ENCODE measurements at places on chromosomes 5 and 9. TPM values are rescaled to one million over a fixed set of nuclear protein-coding genes. Genes with fewer than 3 reads are reported as not detected.

PTPDC1 gene
- 11.5 TPM for total RNA-seq

DNA sequence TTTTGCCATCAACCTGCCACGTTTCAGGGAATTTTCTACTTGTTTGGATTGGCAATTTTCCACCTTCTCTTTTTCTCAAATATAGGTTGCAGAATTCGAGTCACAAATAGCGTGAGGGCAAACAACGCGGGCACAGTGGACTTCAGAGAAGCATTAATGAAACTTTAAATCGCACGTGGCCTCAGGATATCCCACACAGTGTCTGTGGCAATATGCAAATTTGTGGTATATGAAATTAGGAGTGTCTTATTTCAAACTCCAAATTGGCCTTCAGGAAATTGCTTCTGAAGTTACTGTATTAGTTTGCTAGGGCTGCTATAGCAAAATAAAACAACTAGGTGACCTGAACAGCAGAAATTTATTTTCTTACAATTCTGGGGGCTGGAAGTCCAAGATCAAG lies 91.2 kb downstream of the MTRR start:
- DNase-seq, result no peak

GRCh38 chr5:87300176-87300575 lies 32.5 kb downstream of the RASA1 start:
- DNase-seq, result peak; percentile 12

SGTB gene
- total RNA-seq, result 12.2 TPM

- peak; percentile 67 for DNase-seq
Measured at GRCh38 chr9:19154135-19154612, 26.9 kb upstream of the PLIN2 start.

ADAMTSL2 gene
- total RNA-seq, result 0.32 TPM

DNA sequence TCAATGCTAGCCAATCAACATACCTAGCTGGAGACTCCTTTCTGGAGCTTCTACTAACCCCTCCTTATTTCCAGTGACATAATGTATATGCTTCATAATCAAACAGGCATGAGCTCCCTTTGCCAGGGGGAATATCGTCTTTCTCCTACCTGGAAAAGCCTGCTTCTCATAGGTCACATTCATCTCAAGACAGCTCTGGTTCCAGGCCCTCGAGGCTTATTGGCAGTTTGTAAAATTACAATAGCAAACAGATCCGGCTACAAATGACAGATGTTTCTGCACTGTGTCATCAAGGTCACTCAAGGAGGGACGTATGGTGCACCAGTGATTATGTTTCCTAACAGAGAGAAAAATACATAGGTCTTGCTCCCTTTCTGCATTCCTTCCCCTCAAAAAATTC lies 140.0 kb downstream of the SAXO1 start:
- no peak for DNase-seq

OR1J2 gene
- total RNA-seq, result not detected

DNA sequence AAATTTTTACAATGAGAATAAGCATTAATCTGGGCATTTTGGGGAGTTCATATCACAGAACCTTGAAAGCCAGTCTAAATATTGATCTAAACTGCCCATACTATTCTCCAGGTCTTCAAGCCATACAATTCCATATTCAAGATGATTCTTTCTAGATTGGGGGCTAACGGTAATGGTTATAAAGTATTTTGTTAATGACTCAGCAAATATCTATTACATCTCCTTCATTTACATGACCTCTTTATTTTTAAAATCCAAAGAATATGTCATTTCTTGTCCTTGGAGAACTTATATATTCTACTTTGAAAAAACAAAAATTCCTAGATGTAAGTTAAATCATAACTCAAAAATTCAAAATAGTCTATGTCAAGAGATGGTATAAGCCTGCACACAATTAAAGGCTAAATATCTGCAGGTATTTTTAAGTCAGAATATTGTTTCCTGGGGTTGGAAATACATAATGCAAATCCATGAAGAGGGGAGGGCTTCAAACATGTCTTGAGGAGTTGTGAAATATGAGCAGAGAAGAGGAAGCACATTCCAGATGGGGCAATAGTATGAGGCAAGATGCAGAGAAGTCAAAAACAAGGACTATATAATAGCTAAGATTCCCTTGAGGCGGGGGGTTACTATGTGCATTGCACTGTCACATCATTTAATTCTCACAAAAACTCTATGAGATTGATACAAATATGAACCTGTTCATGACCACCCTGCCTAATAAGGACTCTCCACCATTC lies 526.4 kb downstream of the NR2F1-AS1 start:
- DNase-seq, result no peak

PNPLA7 gene
- total RNA-seq, result 0.17 TPM

DNA sequence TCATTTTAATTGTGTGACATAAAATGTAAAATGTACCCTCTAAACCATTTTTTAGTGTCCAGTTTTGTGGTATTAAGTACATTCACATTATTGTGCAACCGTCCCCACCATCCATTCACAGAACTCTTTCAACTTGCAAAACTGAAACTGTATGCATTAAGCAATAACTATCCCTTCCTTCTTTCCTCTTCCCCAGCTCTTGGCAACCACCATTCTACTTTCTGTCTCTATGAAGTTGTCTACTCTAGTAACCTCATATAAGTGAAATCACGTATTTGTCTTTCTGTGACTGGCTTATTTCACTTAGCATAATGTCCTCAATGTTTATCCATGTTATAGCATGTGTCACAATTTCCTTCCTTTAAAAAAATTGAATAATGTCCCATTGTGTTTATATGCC lies 142.4 kb downstream of the C9orf152 start:
- no peak for DNase-seq

- no peak for DNase-seq
Measured at GRCh38 chr5:80156156-80156555, 99.7 kb downstream of the SERINC5 start.

GRCh38 chr9:121708768-121709488 lies 57.5 kb downstream of the DAB2IP start:
- DNase-seq, result no peak

GRCh38 chr9:34994260-34994899 lies 4.8 kb downstream of the DNAJB5 start:
- peak; percentile 67 for DNase-seq

- peak; percentile 19 for DNase-seq
Measured at GRCh38 chr5:139961435-139962157, 81.5 kb downstream of the NRG2 start.

- DNase-seq, result peak; percentile 19
Measured at GRCh38 chr9:97802276-97802675, 50.8 kb upstream of the FOXE1 start.

DNA sequence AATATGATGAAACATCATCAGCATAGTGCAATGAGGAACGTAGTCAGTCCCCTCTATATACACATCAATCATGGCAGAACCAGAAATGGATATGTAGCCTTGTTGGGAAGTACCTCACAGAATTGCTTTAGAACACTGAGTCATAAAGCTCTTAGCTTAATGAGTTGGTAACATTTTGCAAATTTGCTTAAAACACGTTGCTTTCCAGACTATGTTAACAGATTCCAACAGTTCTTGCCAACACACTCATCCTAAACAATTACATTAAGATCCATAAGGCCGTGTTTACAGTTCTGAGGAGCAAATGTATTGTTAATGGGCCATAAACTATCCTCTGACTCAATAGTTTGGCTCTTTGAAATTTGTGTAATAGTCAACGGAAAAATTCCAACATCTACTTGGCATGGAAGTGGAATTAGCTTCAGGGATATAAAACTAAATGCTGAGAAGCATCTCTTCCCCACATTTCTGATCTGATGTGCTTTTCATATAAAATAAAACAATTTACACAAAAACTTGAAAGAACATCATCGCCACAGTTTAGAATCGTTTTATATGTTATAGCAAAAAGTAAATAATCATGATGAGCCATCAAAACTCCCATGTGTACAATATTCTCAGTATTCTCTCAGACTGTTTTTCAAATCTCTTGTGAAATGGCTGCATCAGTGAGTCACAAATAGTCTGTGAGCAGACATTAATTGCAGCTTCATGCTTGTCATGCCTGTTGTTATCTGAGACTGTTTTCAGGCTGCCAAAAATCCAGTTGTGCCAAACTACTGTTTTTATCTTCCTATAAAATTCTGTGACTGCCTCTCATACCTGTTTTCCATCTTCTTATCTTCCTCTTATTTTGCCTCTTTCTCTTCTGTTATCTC lies 291.9 kb downstream of the COX7C start:
- DNase-seq, result peak; percentile 50

DNA sequence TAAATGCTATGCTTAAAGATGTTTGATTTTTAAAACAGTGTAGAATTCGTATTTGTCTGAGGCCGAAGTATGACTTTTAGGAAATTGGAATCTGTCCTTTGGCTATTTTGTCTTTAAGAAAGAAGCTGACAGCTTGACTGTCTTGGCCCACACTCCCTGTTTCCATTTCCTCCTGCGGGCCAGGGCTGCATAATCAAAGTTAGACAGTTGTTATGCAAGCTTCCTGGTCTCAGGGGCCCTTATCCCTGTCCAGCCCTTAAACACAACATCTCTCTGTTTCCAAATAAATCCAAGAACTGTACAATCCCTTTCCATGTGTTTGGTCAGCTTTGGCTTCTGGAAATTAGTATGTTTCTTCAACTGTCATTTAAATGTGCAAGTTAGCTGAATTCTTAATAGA lies 54.6 kb upstream of the ECM2 start:
- DNase-seq, result no peak

- DNase-seq, result no peak
Measured at GRCh38 chr5:126757713-126758357, 19.1 kb upstream of the LMNB1 start.

DNA sequence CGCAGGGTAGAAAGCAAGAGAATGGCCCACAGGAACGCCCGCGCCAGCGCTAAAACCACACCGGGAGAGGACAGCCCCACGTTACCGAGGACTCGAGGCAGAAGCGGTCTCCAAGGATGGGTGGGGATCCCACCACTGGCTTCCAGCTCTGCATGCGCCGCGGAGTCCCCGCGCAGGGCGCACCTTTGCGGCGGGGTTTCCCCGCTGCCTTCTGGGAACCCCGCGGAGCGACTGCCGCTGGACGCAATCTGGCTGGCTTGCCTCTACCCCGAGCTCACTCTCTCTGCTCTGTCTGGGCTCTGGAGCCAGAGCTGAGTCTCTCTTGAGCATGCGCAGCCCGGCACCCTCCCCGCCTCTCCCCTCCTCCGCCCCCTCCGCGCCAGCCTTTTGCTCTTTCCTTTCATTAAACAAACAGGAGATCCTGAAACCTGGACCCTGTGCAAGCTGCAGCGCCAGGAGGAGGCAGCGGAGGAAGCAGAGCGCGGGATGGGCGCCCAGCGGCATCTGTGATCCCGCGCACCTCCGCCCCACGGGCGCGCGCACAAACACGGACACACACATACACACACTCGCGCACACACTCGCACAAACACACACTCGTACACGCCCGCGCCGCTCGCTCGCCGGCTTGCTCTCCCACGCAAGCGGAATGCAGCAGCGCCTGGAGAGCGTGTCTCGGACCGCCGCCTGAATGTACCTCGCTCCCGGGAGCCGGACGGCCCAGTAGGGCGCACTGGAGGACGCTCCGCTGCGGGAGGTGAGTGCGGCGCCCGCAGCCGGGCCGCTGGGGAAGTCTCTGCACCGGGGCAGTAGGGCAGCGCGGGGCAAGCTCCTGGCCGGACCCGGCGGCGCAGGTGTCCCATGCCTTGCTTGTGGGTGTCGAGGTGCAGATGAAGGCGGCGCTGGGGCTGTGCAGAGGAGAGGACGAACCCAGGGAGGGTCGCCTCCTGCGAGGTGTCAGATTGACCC lies at the start of gene PLPPR1:
PLPPR1 (plus strand) TSS at position 382 of the 969 bp plus-strand sequence.
- peak; percentile 1 for DNase-seq

GRCh38 chr9:118367383-118367782 lies 663.2 kb downstream of the TLR4 start:
- no peak for DNase-seq

- DNase-seq, result no peak
Measured at GRCh38 chr9:122186777-122187470, 27.2 kb downstream of the MORN5 start.

DNA sequence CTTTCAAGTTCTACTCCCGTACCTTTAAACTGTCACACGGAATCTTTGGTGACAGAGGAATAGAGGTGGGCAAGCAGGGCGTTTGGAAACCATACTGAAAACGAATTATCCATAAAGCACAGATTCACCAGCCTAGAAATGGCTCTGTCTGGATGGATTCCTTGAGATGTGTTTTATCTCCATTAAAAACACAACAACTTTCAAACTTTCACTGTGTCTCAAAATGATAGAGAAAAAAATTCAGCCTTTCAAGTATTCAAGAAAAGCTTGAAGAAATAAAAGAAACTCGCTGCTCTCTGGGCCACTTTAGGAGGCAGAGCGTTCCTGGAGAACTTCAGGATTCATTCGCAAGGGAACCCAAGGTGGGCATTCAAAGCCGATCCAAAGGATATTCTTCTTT lies 589 bp upstream of the THBS4 start:
- DNase-seq, result no peak

DNA sequence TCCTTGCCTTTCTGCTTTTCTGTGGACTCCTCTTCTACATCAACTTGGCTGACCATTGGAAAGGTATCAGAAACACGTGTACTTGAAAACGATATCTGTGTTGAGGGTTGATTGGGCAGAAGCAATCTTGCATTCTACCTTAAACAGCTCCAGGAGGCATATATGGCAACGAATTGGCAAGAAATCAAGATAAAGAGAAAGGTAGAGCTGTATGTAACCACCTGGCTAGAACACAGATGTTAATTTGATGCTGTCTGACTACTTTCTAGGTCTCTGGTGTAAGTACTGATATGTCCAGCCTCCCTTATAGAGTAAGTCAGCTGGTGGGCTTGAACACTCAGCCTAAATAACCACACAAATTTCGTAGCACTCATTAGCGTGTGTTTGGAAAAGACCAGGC lies 1.3 kb downstream of the MAN1B1 start:
- DNase-seq, result no peak

MRPL41 gene
- total RNA-seq, result 66.9 TPM

TMC1 gene
- not detected for total RNA-seq

ANXA2R gene
- total RNA-seq, result 1.7 TPM

DNA sequence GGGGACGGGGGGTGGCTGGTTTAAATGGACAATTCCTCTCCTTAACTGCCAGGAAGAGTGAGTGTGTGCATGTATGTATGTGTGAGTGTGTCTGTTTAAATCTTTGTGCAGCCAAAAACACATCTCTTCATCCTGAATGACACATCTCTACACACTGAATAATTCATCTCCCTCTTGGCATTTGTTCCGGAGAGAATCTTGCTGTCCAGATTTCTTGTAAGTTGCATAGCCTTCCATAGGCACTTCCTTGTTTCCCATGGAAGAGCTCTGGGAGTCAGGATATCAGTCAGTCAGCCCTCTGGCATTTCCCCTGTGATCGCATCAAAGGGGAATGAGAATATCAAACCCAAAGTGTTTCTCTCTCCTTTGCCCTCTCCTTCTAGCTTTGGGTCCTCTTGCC lies 74.7 kb downstream of the WWC1 start:
- DNase-seq, result peak; percentile 32

- DNase-seq, result no peak
Measured at GRCh38 chr9:134306636-134307600, 19.3 kb upstream of the RXRA start.

HAVCR1 gene
- not detected for total RNA-seq

CARTPT gene
- total RNA-seq, result not detected

DNA sequence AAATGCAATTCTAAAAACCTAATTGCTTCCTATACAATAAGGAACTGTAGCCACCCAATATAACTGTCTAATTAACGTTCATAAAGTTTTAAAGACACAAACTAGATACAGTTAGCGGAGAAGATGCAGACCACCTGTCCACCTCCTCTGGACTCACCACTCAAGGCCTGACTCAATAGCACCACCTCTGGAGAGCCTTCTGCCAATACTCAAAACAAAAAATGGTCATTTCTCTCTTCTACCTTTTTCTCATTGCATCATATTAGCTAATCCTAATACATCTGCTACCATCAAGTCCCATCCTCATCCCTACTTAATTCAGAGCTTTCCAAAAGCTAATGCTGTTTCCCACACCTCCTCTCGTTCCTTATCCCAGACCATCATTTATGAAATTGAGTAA lies 159.9 kb downstream of the MLLT3 start:
- DNase-seq, result no peak

Data from LHCN-M2 (cell line).